ENCODE measurements at places on chromosomes 12 and 14.

GRCh38 chr14:47658041-47658440, 17.4 kb downstream of the MDGA2 start:
- DNase-seq, result no peak

GRCh38 chr12:125089083-125089482, 23.8 kb downstream of the AACS start:
- DNase-seq, result no peak

DNA sequence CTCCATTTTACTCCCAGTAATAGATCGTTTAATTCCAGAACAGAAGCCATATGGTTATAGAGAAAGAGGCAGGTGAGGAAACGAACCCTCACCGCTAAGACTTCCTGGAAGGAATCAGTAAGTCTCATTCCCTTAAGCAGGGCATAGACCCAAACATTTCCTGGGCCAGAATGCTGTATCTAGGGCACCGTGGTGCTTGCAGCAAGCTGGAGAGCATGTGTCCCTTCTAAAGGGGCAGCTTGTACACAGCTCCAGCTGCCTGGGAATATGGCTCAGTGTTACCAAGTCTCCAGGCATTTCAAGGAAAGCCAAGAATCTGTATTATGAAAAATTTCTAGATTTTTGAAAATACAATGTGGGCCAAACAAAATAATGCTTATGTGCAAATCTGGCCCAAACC, 73.4 kb downstream of the PPM1H start:
- DNase-seq, result no peak

GRCh38 chr12:69447892-69448291, 22.3 kb upstream of the FRS2 start:
- DNase-seq, result no peak

- no peak for DNase-seq
Observed at GRCh38 chr12:41106315-41106714, 81.8 kb upstream of the PDZRN4 start.

- no peak for DNase-seq
Observed at GRCh38 chr14:70139384-70139783, 49.4 kb downstream of the SLC8A3 start.

- no peak for DNase-seq
Observed at GRCh38 chr12:4448371-4448940, 2.8 kb upstream of the FGF6 start.

DNA sequence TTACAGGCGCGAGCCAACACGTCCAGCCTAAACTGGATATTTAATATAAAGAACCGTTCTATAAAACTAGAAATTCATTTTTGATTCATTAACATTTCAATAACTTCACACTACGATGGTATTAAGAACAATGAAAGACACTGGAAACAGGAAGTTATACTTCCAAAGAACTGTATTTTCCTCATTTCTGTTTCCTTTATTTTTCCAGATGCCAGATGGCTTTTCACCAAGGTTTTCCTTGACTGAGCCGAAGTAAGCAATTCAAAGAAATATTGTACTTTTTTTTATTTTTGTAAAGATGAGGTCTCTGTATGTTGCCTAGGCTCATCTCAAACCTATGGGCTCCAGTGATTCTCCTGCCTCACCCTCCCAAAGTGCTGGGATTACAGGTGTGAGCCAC, 28.2 kb downstream of the EEA1 start:
- no peak for DNase-seq

- DNase-seq, result no peak
Observed at GRCh38 chr14:44453433-44454171, 53.5 kb downstream of the FSCB start.

- no peak for DNase-seq
Observed at GRCh38 chr12:72082986-72083820, 144.6 kb downstream of the TPH2 start.

GRCh38 chr14:64968651-64969050, 3.5 kb downstream of the RAB15 start:
- DNase-seq, result no peak

DNA sequence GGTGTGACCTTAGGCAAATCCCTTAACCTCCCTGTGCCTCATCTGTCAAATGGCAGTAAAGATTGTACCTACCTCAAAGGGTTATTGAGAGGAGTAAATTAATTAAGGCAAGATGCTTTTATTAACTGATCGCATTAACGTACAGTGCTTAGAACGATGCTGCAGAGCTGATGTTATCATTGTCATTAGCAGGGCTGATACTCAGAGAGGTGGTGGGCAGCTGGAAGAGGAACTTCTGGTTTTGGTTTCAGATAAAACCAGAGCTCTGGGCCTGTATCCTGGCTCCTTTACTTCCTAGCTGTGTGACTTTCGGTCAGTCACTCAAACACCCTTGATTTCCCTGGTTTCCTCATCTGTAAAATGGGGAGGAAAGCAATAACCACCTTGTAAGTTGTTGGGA, 55.1 kb downstream of the CALM1 start:
- DNase-seq, result no peak

DNA sequence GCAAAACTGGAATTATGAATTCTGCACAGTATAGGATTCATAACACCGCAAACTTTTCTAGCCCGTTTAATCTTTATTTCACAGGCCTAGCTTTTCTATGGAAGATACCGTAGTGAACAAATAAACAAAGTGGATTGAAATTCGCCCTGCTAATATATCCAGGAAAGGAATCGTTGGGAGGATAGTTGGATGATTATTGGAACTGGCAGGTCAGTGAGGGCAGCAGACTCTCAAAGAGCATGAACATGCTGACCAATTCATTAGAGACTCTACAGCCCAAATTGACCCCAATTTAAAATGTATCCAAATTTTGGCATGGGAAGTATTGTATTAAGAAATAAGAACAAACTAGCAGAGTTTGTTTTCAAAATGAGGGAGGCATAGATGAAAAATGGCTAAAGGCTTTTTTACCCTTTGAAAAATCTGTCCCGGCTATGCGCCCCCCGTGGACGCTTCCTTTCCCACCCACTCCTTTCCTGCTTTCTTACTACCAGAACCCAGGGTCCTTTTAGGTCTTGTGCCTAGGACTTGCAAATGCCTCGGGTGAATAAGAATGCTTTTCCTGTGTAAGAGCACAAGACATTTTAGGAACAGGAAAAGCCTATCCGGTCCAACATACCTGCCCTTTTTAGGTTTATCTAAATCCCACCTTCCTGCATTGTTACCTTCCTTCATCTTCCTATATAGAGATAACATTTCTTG, 84.6 kb upstream of the PTPRB start:
- DNase-seq, result no peak

- DNase-seq, result no peak
Observed at GRCh38 chr12:132772606-132773005, 11.0 kb upstream of the ANKLE2 start.

DNA sequence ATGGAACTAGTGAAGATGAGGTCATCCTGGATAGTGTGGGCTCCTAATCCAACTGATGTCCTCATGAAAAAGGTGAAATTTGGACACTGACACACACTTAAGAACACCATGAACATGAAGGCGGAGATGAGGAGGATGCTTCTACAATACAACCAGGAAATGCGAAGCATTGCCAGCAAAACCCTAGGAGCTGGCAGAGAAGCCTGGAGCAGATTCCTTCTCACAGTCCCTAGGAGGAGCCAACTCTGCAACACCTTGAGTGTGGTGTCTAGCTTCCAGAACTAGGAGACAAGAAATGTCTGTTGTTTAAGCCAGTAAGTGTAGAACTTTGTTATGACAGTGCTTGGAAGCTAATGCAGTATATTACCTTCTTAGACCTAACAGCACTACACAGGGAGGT, 191.9 kb upstream of the PWP1 start:
- DNase-seq, result no peak

- no peak for DNase-seq
Observed at GRCh38 chr14:57785058-57785457, 80.8 kb downstream of the SLC35F4 start.

GRCh38 chr12:47817272-47818006, 2.3 kb downstream of the HDAC7 start:
- DNase-seq, result no peak

- DNase-seq, result no peak
Observed at GRCh38 chr12:46459111-46459510, 86.5 kb upstream of the SLC38A2 start.

DNA sequence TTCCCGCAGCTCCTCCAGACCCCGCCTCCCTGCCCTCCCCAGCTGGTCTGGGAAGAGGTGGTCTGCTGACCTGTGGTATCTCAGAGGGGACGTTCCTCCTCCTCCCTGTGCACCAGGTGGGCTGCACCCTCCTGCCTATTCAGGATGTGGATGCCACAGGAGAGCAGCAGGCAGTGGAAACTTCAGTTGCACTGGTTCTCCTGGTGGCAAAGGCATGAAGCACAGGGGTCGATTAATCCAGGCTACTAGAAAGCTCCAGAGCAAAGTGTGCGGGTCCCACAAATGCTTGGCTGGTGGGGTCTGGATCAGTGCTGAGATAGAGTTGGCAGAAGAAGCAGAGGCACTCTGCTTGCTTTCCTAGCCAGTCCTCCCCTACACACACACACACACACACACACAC, 197.0 kb downstream of the SLC41A2 start:
- DNase-seq, result no peak

DNA sequence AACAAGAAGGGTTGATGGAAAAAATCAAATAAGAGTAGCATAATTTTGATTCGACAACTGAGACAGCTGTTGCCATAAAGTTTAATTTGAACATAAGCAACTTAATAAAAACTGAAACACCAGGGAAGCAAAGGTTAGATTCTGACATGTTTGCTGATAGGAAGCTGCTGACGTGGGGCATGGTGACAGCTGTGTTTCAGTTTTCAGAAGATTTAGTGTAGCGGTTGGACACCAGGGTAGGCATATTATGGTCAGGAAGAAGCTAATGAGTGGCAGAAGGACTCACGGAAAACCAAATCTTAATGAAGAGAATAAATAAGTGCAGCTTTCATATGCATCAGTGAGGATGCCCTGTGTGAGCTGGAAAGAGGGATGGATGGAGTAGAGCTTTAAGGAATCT, 336.7 kb upstream of the RPL10L start:
- no peak for DNase-seq

GRCh38 chr12:92362785-92363184, 217.1 kb upstream of the BTG1 start:
- DNase-seq, result no peak

DNA sequence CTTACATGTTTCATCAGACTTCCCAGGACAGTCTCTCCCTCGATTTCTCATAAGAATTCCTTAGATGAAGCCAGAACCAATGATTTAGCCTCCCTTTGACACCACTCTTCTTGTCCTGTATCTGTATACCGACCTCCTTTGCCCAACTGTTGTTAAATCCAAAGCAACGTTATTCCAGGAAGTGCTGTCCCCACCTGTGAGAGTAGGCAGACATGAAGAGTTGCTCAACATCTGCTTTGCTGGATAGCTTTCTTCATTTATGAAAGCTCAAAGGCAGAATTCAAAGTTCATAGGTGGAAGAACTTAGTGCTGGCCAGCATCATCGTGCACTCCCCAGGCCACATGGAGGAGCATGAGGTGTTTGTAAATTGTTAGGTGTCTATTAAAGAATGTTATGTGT, 55.6 kb downstream of the GTF2A1 start:
- no peak for DNase-seq

DNA sequence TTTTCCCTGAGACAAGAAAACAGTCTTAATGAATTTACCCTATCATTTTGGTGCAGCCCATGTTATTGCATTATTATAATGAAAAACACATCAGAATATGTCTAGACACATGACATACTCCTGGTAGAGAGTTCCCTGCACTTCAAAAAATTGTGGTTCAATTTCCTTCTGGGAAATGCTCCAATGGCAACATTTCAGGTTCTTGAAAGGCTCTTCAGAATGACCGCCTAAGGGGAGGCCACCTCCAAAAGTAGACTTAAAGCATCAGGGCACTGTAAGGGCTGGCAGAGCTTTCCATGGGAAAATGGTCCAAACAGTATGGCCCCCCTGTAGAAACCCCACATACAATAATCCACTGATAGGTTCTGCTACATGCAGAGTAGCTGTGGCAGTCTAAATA, 110.7 kb downstream of the SLC25A21 start:
- DNase-seq, result no peak

DNA sequence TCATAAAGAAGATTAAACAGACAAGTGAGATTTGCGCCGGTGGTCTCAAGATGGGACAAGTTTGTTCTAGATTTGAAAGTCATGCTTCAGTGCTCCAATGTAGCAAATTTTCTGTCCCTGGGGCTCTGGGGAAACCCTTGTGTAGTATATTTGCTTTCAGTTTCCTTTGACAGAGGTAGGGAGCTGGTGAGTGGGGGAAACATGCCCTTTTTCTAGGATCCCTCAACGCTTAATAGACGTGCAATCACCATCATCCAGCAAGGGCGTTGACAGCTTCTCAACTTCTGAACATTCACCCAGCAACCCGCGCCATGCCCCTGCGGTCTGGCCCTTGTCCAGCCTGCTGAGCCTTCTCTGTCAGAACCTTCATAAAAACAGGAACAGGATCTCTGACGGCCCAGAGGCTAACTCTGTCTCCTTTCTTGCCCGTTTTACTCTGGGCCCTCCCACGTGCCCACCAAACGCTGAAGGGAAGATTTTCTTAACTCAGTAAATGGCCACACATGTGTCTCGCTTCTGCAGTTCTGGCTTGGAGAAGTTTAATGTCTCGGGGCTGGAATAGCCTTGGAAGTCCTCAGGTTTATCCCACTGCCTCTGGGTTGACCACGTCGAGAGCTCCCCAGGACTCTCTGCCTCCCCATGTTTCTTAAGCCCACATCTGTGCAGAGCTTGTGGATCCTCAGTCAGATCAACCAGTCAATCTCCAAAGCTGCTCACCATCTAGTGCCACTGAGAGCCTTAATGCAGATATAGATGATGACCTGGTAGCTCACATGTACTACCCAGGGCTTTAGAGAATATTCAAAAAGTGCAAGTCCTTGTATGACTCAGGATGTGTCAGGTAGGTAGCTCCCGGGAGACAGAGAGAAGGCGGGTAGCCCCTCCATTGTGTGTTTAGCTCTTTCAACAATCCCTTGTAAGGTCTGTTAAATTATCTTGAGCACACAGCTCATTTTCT, 58.1 kb upstream of the CCND2 start:
- DNase-seq, result peak; percentile 50

All from tibial nerve (tissue), 4 donors.